ENCODE measurements at places on chromosomes 7 and 10.

- no peak for DNase-seq
Measured at GRCh38 chr7:78535655-78536054, 737.1 kb downstream of the PHTF2 start.

DNA sequence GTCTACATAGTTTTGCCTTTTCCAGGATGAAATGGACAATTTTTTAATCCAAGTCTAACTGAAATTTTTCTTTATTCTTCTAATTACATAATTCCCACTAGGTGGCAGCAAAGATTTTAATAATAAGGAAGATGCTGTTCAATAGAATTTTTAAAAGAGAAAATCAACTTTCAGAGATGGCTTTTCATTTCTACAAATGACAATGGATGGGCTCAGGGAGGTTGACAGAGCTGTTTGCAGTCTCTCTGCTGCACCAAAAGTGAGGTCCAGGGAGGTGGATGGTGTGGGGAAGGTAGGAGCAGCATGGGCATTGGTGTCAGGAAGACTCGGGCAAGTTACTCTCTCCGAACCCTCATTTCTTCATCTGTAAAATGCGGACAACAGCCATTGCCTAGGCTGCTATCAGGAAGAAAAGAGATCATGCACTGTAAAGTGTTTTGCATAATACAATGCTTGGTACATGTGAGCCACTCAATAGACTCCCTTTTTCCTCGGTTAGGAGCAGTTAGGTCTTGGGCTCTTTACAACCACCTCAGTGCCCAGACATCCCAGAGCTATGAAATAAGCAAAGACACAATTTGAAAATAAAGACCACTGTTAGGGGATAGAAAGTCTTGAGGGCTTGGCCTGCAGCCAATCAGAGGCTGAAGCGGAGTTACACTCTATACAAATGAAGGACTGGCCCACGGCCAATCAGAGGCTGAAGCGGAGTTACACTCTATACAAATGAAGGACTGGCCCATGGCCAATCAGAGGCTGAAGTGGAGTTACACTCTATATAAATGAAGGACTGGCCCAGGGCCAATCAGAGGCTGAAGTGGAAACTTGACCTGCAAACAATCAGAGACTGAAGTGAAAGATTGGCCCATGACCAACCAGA lies 107.1 kb downstream of the ABLIM1 start:
- peak; percentile 30 for DNase-seq

DNA sequence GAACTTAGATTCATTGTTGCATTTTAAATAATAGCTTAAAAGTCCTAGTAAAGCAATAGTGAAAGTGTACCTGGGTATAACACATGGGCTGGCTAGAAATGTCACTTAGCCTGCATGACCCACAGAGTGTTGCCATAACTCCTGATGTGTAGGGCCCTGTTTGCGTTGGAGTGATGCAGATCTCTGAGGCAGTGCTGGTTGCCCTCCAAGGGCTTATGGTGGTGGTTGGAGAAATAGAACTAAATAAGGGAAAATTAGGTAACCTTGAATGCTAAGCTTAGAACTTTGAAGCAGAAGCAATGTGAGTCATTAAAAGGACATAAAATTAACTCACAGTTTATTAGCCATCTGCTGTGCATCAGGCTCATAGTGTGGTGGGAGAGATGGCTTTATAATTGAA lies 105.7 kb downstream of the CCNY start:
- no peak for DNase-seq

DNA sequence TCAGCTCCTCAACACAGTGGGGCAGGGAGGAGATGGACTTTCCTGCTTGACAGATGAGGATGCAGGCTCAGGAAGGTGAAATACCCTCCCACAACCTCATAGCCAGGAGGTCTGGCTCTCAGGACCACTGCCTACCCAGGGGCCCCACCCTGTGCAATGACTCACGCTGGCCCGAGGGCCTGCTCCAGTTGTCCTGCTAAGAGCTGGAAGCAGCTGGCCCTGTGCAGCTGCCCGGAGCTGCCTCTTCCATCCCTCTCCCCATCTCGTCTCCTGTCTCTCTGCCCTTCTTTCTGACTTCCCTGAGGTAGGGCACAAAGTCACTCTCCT lies 123.9 kb downstream of the ZMIZ1 start:
- DNase-seq = no peak

GRCh38 chr7:82173400-82174021 lies 270.1 kb downstream of the CACNA2D1 start:
- no peak for DNase-seq

GRCh38 chr7:139088268-139088667 lies 21.3 kb downstream of the ZC3HAV1 start:
- no peak for DNase-seq

DNA sequence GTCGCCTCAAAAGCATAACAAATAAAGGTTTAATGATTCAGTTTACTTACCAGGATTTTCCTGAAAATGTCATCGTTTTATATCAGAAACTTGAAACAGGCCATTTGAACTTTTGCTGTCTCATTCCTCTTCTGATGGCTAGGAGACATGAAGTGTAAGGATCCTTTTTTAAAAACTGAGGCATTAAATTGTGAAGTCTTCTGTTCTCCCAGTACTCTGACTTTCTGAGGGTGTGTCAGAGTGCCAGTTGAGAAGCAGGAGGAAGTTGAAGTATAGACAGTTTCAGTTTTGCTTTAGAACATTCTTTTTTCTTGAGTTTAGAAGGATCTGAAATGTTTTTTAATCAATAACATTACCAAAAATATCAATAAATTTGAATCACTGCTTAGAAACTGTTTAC lies at the start of gene SAMD9L:
Gene SAMD9L (minus strand): TSS at position 242 of the 400 bp plus-strand sequence. CDS start 12,414 bp downstream, outside the sequence.
- no peak for DNase-seq

- no peak for DNase-seq
Measured at GRCh38 chr7:112362053-112362650, 88.1 kb upstream of the IFRD1 start.

DNA sequence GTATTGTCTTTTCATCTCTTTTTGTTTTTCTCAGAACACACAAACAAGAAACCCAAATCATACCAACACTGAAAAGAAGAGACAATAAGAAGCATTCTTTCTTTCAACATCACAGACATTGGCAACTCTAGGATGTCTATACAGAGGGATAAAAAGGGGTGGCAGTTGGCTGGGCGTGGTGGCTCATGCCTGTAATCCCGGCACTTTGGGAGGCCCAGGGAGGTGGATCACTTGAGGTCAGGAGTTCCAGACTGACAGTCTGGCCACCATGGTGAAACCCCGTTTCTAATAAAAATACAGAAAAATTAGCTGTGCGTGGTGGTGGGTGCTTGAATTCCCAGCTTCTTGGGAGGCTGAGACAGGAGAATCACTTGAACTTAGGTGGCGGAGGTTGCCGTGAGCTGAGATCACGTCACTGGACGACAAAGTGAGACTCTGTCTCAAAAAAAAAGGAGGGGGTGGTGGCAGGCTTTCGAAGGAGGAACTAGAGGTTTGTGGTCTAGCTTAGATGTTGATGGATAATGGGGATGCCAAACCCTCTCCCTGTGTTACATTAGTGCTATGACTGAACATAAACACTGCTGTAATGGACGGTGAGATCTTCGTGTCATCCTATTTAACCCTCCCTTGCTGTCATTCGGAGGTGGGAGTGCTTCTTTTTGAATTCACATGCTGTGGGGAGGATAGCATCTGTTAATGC lies 9.4 kb downstream of the CNNM2 start:
- DNase-seq = no peak
